ENCODE measurements at places on chromosomes 2 and 18.

- no peak for DNase-seq
These were observed 18.6 kb downstream of the CAPN10 start for GRCh38 chr2:240604939-240605716.

DNA sequence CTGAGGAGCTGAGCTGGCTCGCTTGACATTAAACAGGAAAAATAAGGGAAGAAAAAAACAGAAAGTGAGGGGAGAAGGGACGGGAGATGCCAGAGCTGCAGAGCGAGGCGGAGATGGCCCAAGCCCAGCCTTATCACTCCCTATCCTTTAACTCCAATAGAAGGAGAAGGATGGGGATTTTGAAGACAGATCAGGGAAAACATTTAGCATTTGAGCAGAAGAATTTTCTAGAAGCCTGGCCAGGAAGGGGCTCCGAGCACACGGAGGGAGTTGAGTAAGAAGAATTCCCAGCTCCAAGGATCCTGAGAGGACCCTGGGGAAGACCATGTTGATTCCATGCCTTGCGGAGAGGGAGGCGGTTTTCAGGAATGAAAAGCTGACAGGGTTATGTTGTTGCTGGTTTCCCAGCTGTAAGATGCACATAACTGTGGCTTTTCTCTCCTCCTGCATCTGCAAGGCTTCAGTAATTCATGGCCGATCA, 35.6 kb downstream of the TWIST2 start:
- DNase-seq, result no peak

GRCh38 chr2:88885679-88886416, 194.4 kb downstream of the RPIA start:
- no peak for DNase-seq

GRCh38 chr18:8424917-8425725, 184.1 kb upstream of the RAB12 start:
- DNase-seq, result no peak

GRCh38 chr2:146317959-146318358, 1526.9 kb upstream of the ACVR2A start:
- no peak for DNase-seq

DNA sequence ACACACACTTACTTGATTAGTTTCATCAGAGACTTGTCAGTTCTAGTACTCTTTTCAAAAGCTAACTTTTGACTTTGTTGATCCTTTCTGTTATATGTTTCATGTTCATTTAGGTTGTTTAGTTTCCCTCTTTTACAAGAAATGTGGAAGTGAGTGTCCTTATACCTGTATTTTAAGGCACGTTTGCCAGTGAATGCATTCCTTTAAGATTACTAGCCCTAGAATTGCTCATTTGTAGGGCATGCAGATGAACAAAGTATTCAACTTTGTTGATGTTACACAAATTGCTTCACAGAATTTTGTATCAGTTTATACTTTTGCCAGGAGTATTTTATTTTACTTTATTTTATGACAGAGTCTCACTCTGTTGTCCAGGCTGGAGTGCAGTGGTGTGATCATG, 6.3 kb downstream of the IL1RL2 start:
- DNase-seq, result no peak

DNA sequence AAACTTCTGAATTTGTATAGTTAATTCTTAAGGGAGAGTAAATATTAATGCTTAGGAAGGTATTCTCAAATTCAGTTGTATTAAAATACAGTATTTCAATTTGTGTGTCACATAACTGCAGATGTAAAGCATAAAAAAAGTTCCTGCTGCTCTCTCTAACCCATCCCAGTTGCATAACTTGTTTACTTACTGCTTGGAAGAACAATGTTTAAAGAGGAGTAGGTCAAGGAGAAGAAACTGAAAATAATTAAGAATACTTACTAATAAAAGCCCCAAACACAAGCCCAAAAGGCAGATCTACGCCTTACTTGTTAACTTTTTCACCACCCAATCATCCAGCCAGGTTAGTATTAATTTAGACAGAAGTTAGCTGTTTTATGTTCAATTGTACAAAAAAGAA, 81.2 kb downstream of the ORC4 start:
- no peak for DNase-seq

GRCh38 chr18:5476961-5477800, 66.6 kb downstream of the EPB41L3 start:
- no peak for DNase-seq

GRCh38 chr2:231621051-231621879, 28.6 kb downstream of the TEX44 start:
- DNase-seq, result no peak

DNA sequence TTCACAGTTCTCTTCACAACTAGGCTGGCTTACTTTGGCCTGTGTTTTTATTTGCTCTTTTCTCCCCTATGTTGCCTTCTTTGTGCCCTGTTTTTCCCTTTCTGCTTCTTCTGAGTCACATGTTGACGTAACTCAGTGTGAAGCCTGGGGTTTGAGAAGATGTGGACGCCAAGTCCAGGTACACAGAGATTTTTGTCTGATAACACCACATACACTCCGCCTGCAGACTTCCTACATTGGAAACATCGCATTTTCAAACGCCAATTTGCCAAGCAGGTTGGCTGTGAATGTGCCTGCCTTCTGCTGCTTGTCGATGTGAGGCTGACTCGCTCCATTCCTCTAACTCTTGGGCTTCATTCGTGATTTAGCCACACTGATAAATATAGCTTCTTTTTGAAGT, 62.6 kb upstream of the FN1 start:
- DNase-seq, result no peak

DNA sequence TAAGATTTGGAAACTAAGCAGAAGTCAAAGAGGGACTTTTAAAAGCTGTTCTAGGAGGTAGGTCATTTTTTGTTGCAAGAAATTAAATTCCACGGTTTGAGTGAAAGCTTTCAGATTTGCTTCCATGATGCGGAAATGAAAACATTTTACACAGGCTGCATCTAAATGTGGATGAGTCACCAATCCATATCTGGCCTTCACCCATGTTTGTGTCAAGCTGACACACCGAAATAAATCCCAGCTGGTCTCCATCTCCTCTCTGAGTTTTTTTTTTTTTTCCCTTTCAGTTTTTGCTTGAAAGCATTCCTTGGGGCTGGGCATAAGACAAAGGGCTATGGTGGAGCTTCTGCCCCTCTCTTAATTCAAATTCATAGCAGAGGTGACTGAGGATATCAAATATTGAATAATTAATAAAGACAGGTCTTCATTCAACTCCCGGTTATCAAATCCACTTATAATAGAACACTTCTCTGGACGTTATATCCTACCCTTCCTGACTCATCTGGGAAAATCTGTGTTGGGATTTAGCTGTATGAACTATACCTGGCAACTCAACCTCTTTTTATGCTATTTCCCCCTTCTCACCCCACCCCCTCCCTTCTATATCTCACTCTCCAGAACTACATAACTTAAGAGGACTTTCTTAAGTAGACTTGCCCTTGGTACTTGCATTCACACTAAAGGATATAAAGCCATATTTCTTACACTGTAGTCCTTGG, 558.3 kb upstream of the GCFC2 start:
- DNase-seq, result no peak

GRCh38 chr2:138035608-138036217, 71.4 kb downstream of the HNMT start:
- no peak for DNase-seq

GRCh38 chr2:30959653-30960052, 152.4 kb upstream of the CAPN13 start:
- no peak for DNase-seq

DNA sequence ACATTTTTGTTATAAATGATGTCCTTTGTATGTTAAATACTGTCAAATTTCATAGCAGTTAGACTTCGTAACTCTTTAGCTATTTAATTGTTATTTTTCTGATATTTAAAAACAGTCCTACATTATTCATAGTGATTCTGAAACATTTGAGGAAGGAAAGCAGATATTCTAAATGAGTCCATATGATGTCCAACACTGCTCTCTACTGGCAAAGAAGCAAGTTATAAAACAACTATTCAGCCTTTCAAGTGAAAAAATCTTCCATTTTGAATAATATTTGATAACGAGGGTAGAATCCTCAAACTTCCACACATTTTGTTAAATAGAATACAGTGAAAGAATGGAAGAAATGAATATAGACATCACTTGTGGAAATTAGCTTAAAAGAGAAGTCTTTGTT, 220.8 kb downstream of the GULP1 start:
- DNase-seq, result no peak

GRCh38 chr2:124832521-124832920, 807.4 kb downstream of the CNTNAP5 start:
- DNase-seq, result no peak

GRCh38 chr18:67581178-67581577, 64.7 kb upstream of the DSEL start:
- no peak for DNase-seq

DNA sequence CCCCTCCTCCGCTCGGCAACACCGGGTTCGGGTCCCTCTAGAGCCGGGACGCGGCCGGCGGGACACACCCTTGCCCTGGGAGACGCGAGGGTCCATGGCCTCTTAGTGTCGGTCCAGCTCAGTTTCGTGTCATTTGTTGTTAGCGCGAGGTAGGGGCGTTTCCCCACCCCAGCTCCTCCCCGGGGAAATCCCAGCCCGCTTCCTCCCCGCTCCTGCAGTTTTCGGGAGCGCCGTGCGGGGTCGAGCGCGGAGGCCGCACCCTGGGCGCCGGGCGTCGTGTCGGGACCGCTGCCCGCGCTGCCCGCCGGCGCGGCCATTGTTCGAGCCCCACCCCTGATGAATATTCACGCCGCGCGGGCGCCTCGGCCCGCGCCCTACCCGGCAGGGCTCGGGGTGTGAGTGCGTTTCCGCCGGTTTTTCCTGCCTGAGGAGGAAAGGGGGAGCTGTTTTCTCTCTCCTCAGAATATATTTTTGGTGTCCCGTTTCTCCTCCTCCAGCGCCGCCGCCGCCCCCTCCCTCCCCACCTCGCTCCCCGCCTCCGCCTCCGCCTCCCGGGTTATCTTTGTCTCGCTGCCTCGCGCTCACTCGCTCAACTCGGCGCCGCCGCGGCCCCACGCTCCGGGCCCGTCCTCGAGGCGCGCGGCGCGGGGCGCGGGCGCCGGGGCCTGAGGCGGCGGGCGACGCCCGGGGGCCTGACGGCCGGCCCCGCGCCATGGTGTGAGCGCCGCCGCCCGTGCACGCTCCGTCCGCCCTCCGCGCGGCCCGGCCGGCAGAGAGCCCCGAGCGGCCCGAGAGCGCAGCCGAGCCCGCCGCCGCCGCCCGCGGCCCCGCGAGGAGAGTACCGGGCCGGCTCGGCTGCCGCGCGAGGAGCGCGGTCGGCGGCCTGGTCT, at the start of gene MAP4K4:
MAP4K4 (plus strand) TSS at position 584 of the 890 bp plus-strand sequence. CDS start 374 bp downstream, outside the sequence.
- DNase-seq, result peak; percentile 45

DNA sequence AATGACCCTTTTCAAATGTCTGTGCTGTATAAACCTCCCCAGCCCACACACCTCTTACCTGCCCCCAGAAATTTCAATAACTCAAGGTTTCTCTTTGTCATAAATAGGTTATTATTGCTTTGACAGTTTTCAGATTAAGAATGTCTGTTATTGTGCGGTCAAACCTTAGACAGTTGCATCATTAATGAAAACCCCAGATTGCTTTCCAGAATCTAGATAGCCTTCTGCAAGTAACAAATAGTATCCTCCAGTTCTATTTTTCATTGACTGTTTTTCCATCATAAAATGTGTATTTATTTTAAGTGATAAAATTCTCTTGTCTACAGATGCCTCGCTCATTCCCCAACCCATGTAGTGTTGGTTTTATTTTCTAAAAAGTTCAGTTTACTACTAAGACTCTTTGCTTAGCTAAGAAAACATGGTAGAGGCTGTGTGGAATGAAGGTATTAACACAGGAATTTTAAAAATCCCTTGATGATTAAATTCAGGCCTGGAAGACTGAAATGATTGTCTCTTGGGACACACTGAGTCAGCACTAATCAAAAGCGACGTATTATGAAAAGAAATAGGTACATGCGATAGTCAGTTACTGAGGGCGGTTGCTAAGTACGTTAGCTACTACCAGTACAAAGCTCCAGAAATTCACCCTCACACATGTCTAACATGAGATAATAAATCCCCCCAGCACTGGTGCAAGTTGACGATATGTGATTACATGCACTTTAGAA, 38.4 kb upstream of the ITGAV start:
- no peak for DNase-seq

DNA sequence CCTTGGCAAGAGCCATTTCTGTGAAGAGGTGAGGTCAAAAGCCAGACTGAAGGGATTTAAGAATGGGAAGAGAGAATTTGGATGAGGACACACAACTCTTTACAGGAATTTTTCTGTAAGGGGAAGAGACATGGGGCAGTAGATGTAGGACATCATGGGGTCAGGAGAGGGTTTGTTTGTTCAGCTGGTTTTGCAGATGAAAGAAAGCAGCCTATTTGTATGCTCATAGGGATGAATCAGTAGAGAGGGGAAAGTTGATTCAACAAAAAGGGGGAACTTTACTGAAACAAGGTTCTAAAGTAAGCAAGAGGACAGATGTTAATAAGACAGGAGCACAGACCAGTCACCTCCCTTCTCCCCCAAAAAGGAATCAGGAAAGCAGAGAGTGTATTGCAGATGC, 11.2 kb downstream of the SCG2 start:
- no peak for DNase-seq

- no peak for DNase-seq
These were observed 137.5 kb upstream of the MAP3K20 start for GRCh38 chr2:172937884-172938712.

DNA sequence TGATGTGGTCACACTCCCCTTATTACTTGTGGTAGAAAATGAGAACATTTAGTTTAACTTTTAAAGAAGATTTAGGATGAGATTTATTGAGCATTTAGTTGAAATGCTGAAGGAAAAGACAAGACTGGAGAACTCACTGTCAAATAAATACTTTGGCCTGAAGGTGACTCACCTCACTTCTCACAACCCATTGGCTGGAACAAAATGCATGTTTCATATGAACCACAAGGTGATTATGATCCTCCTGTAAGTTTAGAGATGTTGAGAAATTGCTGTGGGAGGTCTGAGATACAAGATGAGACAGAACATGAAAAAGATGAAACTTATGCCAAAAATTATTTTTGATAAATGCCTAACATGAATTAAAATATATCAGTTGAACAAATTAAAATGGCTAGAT, 1004.5 kb downstream of the SOCS6 start:
- DNase-seq, result no peak

- DNase-seq, result no peak
These were observed 506.9 kb upstream of the ZNF804A start for GRCh38 chr2:184091456-184091855.

- DNase-seq, result no peak
These were observed 50.0 kb downstream of the NAB1 start for GRCh38 chr2:190698895-190699294.

GRCh38 chr2:69762025-69762424, 20.1 kb downstream of the ANXA4 start:
- no peak for DNase-seq

GRCh38 chr2:173843526-173843925, 121.6 kb downstream of the SP3 start:
- DNase-seq, result no peak

GRCh38 chr2:128643221-128644065, 324.8 kb upstream of the HS6ST1 start:
- DNase-seq, result no peak

GRCh38 chr2:192243488-192243887, 48.8 kb upstream of the TMEFF2 start:
- no peak for DNase-seq

GRCh38 chr18:49013961-49014604, 63.3 kb upstream of the SMAD7 start:
- no peak for DNase-seq

Data from GM12892 (cell line).